Hematopoietic multipotent progenitor cell treated with erythropoietin and hydrocortisone succinate and interleukin-3 and kit ligand, for 8 days (in vitro differentiated cells): ENCODE measurements at places on chromosomes 6 and 20.
A peak's percentile ranks its signal among the peaks of the same experiment; 100 is the strongest.

DNA sequence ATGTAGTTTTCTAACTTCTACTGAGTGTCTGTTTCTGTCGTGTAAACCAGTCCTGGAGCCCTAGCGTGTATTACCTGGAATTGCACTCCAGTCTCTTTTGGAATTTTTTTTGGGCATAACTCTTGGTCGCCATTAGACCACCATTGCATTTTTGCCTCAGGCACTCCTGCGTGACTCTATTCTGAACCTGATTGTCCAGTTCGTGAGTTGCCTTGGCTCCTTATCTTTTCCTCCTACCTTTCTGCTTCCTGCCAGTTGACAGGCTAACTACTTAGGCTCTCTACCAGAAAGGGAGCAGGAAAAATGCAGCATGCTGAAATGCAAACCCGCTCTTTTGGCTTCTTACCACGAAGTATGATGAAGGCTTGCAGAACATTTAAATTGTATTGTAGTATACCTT lies 490.9 kb upstream of the SOX4 start:
- DNase-seq = no peak

DNA sequence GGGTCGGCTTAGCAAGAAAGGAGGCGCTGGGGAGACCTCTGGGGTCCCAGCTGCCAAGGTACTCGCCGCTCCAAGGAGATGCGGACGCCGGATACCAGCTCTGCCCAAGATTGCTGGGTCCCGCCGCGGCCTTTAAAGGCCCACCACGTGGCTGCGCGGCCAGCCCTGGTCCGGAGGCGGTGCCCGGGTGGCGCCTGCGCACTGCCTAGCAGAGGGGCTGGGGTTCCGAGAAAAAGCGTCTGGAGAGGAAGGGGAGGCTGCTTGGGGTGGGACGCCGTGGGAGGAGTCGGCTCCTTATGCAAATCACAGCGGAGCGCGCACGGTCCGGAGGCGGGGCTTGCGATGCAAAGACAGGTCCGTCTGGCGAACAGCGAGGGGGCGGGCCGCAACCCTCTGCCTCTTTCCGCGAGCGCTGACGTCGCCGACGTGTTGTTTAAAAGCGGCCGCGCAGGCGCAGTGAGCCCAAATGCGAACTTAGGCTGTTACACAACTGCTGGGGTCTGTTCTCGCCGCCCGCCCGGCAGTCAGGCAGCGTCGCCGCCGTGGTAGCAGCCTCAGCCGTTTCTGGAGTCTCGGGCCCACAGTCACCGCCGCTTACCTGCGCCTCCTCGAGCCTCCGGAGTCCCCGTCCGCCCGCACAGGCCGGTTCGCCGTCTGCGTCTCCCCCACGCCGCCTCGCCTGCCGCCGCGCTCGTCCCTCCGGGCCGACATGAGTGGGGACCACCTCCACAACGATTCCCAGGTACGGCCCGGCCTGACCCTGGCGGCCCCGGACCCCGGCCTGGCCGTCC lies at the start of gene TOP1:
Gene TOP1, plus strand, starts transcription at position 464 of the 791 bp plus-strand sequence. Its CDS starts 246 bp downstream, at position 710.
- peak; percentile 99 for DNase-seq

DNA sequence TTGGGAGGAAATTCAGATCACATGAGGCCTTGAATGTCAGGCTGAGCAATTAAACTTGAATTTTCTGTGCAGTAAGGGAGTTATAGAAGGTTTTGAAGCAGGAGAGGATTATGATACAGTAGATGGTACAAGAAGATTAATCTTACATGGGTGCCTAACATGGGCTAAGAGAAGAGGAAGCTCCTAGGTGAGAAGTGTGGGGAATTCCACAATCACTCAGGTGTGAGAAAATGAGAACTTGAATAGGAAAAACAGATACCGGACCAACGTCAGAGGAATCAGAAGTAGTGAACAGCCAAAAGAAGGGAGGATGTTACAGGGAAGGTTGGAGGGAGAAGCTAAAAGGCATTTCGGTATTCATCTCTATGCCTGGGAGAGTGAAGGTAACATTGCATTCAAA lies 250.7 kb upstream of the SLC35B3 start:
- no peak for DNase-seq

GRCh38 chr6:134391205-134391604 lies 73.3 kb upstream of the SGK1 start:
- DNase-seq = no peak

DNA sequence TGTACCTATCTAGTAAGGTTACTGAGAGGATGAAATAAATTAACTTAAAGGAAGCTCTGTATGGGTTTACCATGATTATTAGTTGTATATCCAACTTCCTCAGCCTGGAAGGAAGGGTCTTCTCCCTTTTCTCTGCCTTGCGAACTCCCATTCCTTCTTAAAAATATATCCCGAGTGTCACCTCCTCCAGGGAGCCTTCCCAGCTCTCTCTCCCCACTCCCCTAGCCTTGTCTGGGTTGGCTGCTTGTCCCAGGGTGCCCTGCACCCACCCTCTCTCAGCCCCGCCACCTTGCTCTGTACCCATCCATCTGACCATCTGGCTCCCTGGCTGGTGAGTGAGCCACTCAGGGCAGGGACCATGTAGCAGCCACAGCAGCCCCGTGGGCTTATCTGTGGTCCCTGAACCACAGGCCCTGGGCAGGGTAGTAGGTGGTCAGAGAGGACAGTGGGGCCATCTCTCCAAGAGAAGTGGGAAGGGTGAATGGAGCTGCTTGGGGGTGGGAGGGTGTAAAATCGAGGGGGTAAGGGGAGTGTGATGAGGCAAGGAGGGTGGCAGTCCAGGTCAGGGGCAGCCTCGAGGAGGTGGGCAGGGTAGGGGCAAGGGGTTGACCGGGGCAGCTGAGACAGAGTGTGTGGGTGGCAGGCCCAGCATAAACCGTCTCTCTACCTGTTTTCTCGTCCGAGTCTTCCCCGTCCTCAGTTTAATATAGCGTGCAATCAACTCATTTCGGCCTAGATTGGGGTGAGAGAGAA lies 12.8 kb downstream of the TEAD3 start:
- DNase-seq = no peak

- no peak for DNase-seq
These were observed 16.2 kb upstream of the SNX9 start for GRCh38 chr6:157806856-157807215.

GRCh38 chr6:3228046-3228671 lies 706 bp upstream of the TUBB2B start:
- DNase-seq = no peak
